ENCODE measurements at places on chromosomes 1 and 21. TPM values are rescaled to one million over a fixed set of nuclear protein-coding genes. Genes with fewer than 3 reads are reported as not detected.
A peak's percentile ranks its signal among the peaks of the same experiment; 100 is the strongest.

GRCh38 chr21:35026617-35027562 lies 22.2 kb downstream of the RUNX1 start:
- DNase-seq, result no peak

DNA sequence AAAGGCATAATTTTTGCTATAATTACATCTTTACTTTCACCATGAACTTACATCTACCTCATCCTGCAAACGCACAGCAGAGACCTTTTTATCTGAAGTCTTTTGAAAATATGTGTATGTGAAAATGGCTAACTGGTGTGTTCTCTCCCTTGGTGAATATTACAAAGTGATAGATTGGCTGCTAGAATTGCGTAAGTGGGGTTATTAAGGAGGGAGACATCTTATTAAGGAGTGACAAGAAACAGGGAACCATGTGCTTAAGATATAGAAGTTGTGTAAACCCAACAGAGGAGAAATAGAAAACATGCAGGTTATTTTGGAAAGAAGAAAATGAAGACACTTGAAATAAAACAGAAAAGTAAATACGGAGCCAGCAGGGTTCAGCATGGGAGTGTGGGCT lies 7.8 kb downstream of the KCNJ15 start:
- no peak for DNase-seq

- DNase-seq, result peak; percentile 60
Observed at GRCh38 chr1:12168451-12169160, 1.8 kb downstream of the TNFRSF1B start.

DNA sequence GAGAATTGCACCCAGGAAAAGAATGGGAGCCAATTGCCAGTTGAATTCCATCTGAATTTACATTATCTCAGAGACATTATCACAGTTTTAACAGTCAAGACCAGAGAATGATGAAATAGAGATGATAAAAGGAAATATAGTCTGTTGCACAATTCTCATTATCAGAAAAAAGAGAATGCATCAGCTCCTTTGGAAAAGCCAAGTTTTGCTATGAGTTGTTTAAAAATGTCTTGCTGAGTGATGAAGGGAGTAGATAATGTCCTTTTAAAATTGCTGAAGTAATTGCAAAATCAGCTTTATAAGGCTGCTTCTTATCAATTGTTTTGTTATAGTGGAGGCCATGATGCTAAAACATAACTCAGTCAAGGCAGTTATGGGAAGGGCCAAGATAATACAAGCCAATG lies 37.9 kb upstream of the EEIG2 start:
- DNase-seq, result no peak

DNA sequence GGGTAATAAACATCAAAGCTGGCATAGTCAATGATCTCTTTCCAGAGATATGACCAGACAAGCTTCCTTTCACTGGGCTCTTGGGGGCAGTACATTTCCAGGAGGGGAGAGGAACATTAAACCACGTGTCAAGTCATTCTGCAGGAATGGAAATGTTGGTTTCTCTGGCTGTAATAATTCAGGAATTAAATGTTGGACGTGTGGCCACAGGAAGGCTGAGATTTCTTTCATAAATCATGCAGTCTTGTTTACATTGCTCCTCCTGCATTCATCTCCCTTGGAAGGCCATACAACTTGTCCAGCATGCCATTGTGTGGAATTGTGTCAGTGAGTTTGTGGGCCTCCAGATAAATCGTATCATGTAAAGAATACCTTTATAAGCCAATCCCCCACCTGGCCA lies 259.2 kb downstream of the ADGRL2 start:
- DNase-seq, result no peak

Gene PRRX1
- 169 TPM for total RNA-seq

DNA sequence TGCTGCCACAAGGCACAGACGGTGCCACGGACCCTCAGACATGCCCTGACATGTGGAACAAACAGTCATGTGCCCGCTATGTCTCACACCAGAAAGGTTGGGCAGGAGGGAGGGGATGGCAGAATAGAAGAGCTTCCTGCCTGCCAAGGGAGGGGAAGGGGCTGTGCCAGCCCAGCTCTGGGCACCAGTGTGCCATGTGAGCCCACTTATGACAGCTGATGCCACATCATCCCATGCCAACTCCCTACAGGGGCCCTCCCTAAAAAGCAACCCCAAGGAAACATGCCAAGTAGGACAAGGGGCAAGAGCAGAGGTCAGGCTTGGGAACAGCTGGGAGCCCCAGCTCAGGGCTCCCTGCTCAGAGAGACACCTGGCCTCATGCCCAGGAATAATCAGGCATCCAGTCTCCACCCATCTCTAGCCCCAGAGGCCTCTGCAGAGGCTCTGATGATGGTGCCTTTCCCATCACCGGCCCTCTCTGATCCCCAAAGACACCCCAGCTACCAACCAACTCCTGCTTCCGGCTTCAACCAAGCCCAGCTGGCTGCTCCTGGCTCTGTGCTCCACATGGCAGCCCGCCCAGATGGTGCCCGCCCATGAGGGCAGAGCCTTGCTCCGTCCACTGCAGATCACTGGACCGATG lies 10.3 kb downstream of the ADGRB2 start:
- DNase-seq, result peak; percentile 74

Gene LCE2A
- total RNA-seq, result not detected

Gene IGSF9
- total RNA-seq, result 0.18 TPM

GRCh38 chr1:216478238-216478637 lies 55.0 kb upstream of the USH2A start:
- no peak for DNase-seq

Gene PPP1R8
- 32.5 TPM for total RNA-seq

Gene NBPF1
- total RNA-seq, result 40.4 TPM

GRCh38 chr1:232978815-232979214 lies 28.4 kb downstream of the NTPCR start:
- no peak for DNase-seq

DNA sequence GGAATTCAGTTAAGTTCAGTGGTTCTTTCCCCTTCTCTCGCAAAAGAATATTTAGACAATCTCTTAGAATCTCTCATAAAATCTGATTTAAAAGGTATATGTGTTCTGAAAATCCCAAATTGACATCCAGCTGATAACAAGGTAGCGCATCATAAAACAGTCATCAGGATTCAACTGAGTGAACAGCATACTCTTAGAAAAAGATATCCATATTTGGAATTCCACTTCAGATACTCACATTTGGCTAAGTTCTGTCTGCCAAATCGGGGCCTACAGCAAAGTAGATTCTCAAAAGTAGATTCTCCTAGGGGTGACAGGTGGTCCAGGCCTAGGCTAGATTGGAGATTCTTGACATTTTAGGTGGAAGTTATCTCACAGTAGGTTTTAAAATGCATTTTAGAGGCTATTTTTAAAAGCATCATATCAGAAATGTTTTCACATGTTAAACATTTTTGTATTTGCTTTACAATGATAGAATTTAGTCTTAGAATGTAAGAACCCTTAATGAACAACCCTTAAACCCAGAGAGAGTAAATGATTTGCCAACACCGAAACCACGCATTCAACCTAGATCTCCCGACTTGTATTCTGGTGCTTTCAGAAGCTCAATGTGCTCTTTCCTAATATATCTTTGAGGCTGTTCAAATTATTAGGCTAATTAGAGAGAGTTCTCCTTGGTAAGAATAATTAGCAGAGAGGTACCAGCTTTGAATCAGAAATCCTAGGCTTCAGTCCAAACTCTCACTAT lies 318.9 kb downstream of the LMO4 start:
- no peak for DNase-seq

GRCh38 chr1:80349218-80349617 lies 1342.7 kb upstream of the ADGRL4 start:
- no peak for DNase-seq

DNA sequence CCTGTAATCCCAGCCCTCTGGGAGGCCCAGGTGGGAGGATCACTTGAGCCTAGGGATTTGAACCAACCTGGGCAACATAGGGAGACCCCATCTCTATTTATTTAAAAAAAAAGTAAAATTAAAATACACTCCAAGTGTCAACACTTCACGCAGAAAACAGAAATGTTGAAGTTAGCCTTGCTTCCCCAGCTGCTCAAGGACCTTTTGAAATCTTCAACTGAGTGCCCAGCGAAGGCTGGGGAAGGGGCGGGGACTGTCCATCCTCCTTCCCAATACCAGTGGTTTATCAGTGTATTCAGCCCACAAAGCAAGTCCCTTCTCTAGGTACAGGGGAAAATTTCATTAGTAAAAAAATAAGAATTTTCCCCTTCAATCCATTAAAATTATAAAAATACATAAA lies 2.2 kb upstream of the DNAJC28 start:
- no peak for DNase-seq

DNA sequence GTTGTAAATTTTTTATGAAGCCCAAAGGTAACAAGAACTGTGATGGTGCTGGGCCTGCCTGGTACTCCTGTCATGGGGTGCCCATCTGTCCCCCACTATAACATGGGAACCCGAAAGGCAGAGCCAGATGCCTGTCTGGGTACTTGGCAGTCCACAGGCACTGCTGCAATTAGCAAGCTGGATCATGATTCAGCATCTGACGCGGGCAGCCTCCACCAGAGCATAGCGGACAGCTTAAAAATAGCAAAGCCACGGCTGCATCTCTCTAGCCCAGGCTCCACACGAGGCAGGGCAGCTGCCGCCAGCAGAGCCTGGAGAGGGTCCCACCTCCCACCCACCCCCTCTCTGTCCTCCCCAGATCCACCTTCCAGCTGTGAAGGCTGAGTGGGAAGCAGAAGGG lies 22.9 kb downstream of the SUSD4 start:
- DNase-seq, result no peak

- DNase-seq, result no peak
Observed at GRCh38 chr1:184242507-184242943, 144.3 kb upstream of the C1orf21 start.

Gene PLA2G4A
- 4.8 TPM for total RNA-seq

Gene PRPF38B
- total RNA-seq, result 40.8 TPM

- DNase-seq, result no peak
Observed at GRCh38 chr1:168565825-168566224, 10.6 kb upstream of the XCL1 start.

DNA sequence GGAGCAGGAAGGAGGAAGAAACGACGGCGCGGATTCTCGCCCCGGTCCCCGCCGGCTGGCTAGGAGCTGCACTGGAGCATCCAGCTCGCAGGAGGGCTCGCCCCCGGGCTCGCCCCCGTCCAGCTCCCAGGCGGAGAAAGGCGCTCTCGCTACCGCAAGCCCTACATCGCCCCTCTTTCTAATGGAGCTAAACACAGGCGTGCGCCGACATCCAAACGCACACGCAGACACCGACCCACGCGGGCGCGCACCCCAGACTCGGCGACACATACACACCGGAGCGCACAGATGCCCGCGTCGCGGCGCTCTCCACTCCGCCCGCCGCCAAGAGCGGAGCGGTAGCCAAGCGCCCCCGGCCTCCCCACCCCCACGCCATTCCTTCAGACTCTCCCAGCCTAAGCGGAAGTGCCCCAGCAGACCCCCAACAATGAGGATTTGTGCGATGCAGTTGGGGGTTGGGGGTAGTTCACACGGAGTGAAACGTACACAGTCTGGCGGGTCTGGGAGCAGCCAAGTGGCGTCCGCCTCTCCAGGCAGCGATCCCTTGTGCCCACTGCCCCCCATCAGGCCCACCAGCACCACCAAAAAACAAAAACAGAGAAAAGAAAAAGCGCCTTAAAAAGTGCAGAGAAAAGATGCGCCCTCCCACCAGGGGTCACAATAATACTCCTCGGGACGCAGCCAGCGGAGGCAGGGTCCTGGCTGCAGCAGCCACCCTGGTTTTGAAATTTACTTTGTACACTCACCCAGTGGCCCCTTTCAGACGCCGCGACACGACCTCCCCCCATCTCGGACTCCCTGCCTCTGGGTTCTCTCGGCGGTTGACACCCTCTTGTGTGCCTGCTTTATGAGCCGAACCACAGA lies 1.4 kb downstream of the DAB1 start:
- DNase-seq, result no peak

DNA sequence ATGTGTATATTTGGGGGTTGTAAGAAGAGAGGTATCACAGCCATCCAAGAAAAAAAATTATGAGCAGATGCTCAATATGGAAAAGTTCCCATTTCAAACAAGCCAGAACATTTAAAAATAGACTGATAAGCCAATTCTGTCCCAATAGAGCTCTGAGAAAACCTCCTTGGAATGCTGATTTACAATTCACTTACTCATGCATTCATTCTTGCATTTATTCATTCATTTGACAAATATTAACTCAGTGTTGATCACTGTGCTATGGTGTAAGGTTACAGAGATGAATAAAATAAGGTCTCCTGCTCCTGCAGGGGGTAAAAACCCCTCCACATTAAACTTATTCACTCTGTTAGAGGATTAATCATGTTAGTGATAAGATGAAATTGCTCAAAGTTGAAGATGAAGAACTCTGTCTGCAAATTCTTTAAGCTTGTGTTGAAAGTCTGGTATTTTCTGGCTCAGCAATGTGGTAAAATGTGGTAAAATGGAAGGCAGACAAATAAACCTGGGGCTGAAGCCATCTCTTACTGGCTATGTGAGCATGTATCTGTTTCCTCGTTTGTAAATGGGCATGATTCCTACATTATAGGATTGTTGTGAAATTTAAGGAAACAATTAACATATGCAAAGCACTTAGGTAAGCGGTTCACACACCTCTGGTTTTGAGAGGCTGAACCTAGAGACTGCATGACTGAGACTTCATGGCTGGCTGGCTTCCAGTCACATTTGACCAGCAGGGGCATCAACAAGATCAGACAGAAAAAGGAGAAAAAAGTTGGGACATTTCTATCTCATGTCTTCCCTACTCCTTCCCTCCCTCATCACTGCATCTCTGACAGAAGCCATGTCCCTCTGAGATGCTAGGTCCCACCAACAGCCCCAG lies 45.0 kb upstream of the DAB1 start:
- DNase-seq, result no peak

Gene MSH4
- 1.6 TPM for total RNA-seq

Gene KRTAP7-1
- total RNA-seq, result not detected

GRCh38 chr1:209585672-209586071 lies 2.2 kb downstream of the CAMK1G start:
- no peak for DNase-seq

- DNase-seq, result no peak
Observed at GRCh38 chr1:33178836-33179439, 2.9 kb downstream of the TRIM62 start.

DNA sequence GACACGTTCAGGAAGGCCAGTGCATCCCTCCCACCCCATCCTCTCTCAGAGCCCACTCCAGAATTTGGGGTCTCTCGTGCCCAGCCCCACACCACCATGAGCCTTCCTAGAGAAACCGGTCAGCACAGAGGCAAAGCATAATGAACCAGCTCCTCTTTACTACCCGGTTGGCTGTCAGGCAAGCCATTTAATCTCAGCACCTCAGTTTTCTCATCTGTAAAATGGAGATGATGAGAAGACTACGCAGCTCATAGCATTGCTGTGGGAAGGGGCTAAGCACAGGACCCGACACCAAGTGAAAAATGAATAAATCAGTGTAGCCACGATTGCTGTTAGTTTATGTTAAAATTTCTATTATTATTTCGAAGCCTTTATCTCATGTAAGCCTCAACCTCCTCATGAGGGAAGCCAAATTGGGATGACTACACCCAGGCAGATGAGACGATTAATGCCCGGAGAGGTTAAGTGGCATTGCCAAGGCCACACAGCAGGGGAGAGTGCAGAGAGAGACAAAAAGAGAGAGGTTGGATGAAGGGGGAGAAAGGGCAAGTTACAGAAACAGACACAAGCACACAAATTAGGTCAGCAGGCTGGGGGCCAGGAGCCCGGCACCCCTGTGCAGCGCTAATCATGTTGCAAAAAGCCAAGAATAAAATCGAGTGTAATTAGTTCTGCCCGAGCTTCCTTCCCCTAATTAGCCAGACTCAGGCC lies 25.7 kb downstream of the SDC3 start:
- DNase-seq, result no peak
